ENCODE measurements at places on chromosomes 4 and X. TPM values are rescaled to one million over a fixed set of nuclear protein-coding genes. Genes with fewer than 3 reads are reported as not detected.

STS gene
- 12.1 TPM for total RNA-seq

LANCL3 gene
- 0.05 TPM for total RNA-seq

ABLIM2 gene
- 0.64 TPM for total RNA-seq

DNA sequence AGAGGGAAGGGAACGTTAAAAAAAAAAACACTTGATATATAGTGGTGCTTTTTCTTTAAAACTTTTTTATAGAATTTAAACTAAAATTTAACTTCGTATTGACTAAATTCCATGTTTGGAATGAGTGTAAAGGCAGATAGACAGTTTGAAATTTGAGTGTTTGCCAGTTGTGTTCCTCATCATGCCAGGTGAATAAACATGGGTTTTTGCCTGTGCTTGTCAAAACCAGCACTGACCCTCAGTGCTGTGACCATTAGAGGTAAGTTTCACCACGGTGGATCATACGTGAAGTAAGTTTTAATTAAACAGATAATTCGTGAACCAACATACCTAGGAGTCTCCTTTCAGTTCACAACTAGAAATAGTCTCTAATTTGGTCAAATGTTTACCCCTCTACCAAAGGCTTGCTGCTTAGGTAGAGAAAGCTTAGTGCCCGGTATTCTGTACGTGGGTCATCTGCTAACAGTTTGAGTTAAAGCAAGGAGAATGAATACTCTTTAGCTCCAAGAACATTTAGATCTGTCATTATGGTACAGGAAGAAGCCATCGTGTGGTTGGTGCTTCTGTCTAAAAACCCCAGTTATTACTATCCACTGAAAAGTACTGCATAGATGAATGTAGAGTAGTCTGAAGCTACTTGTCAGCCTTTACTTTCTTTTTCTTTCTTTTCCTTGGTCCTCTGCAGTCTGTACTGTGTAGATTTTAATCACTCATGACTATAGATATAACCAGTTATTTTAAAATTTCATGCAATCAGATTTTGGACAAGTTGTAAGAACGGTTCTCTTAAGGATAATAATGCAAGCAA is 32.7 kb downstream of the KIAA0232 start:
- H3K27me3 ChIP-seq: no peaks in the 10 kb centered on the region
- H3K4me1 ChIP-seq: peaks cover 20% of the 10 kb centered on the region
- no peak overlapping the region for H3K27ac ChIP-seq

DNA sequence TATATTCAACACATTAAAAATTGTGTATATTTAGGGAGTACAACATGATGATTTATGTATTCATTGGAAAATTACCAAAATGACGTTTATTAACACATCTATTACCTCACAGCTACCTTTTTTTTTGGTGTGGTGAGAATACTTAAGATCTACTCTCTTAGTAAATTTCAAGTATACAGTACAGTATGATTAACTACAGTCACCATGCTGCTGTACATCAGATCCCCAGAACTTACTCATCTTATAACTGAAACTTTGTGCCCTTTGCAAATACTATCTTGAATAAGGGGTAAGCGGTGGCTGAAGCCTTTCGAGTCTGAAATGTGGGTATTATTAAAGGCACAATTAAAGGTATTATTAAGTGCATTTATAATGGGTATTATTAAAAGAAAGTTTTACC is 976 bp downstream of the PHKA1 start:
- DNase-seq: no peak
- H3K4me3 ChIP-seq: peak overlapping the region; percentile 76
- H3K36me3 ChIP-seq: no peaks in the 10 kb centered on the region
- peaks cover 14% of the 10 kb centered on the region for H3K4me1 ChIP-seq

DNA sequence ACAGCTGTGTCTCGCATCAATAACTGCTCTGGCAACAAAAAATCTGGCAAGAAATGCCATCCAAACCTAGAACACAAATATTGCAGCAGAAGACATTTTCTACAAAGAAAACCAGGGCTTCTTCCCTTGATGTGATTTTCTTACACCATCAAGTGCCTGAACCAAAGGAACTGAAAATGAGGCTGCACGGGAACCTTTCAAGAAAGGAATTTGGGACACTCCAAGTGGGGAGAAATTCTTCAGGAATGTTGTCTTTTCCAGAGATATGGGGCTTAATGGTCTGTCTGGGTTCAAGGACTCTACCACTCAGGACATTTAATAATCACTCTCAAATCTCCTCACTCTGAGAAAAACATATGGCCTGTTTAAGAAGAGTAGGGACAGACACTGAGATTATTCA is 57.6 kb downstream of the PRDM5 start:
- no peaks in the 10 kb centered on the region for H3K27me3 ChIP-seq
- H3K4me1 ChIP-seq: peaks cover 3% of the 10 kb centered on the region
- no peak overlapping the region for H3K4me3 ChIP-seq

DNA sequence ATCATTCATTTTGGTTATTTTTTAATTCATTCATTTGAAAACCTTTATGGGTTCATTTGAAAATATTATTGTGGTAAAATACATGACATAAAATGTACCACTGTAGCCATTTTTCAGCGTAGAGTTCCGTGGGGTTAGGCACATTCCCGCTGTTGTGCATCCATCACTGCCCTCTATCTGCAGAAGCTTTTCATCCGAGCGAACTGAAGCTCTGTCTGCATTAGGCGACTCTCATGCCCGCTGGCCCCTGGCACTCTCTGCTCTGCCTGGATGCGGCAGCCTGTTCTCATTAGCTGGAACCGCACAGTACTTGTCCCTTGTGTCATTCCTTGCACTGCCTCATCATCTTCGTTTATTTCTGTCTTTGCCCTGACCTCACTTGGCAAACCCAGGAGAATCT is 17.5 kb downstream of the CFAP99 start:
- H3K4me3 ChIP-seq: no peak overlapping the region
- no peak overlapping the region for H3K27ac ChIP-seq
- H3K27me3 ChIP-seq: peaks cover 6% of the 10 kb centered on the region
- H3K4me1 ChIP-seq: peaks cover 4% of the 10 kb centered on the region
- H3K36me3 ChIP-seq: no peaks in the 10 kb centered on the region

DNA sequence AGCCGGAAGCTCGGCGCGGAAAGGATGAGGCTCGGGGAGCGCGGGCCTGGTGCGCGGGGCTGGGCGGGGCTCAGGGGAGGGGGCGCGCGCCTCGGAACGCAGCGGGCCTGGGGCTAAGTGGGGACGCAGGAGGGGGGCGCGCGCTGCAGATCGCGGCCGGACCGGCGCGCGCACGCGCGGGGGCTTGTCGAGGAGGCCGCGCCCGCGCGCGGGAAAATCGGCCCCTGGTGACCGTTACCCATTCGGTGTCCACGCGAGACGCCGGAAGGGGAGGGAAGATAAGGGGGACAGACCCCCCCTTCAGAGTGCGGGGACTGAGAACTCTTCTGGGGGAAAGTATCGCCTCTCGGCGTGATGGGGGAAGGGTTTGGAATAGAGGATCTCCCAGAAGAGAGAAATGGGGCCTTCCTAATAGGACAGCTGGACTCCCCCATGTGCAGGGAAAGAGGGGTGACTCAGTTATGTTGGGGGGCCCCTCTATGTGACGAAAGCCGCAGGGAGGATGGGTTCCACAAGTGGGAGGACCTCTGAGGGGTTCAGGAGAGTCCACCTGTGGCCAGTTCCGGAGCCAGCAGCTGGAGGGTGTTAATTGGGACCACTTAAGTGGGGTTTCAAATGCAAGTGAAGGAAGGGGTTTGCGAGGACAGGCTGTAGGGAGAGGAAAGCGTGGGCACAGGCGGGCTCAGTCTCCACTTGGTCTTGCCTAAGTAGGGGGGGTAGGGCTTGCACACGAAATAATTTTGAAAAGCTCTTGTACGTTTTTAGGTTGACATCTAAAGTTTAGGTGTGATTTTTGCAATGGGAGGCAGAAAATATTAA is 584 bp downstream of the SUV39H1 start:
- H3K36me3 ChIP-seq: peaks cover 3% of the 10 kb centered on the region
- H3K27ac ChIP-seq: no peak overlapping the region
- H3K4me1 ChIP-seq: peaks cover 18% of the 10 kb centered on the region
- DNase-seq: no peak
- H3K27me3 ChIP-seq: no peaks in the 10 kb centered on the region

- peaks cover 12% of the 10 kb centered on the region for H3K4me1 ChIP-seq
- DNase-seq: no peak
- peaks cover under 1% of the 10 kb centered on the region for H3K36me3 ChIP-seq
- no peak overlapping the region for H3K4me3 ChIP-seq
- no peak overlapping the region for H3K27ac ChIP-seq
These were observed 21.1 kb upstream of the STIM2 start for GRCh38 chr4:26839534-26839951.

GRCh38 chrX:2690856-2691542 is at the start of gene CD99:
Gene CD99 (plus strand): TSS chrX:2691295. CDS start chrX:2691361, 66 bp downstream.
- peak; percentile 94 for DNase-seq
- H3K27me3 ChIP-seq: no peaks in the 10 kb centered on the region
